ENCODE measurements at places on chromosomes 16 and 17.

DNA sequence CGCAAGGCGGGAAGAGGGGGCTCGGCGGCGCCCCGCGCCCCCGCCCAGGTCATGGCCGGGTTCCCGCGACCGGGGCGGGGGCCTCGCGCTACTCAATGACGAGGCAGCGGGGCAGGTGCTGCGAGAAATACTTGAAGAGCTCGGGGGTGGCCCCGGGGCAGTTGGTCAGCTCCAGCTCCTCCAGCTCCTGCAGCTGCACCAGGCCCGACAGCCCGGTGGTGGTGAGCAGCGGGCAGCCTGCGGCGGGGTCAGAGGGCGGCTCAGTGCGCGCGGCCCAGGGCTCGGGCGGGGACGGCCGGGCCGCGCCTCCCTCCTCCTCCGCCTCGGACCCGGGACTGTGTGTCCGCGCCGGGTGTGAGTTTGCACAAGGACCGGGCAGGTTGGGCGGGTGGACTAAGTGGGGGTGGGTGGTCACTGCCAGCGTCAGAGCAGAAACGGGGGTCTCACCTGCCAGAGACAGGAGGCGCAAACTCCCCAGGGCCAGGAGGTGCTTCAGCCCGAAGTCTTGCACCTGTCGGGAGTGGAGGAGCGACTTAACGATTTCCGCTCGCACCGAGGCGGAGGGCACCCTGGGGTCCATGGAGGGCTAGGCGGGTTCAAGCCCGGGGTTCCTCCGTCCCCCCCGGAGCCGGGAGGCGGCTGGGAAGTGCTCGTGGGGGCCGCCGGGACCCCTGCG is 4.1 kb upstream of the WDR24 start:
- DNase-seq: no peak

DNA sequence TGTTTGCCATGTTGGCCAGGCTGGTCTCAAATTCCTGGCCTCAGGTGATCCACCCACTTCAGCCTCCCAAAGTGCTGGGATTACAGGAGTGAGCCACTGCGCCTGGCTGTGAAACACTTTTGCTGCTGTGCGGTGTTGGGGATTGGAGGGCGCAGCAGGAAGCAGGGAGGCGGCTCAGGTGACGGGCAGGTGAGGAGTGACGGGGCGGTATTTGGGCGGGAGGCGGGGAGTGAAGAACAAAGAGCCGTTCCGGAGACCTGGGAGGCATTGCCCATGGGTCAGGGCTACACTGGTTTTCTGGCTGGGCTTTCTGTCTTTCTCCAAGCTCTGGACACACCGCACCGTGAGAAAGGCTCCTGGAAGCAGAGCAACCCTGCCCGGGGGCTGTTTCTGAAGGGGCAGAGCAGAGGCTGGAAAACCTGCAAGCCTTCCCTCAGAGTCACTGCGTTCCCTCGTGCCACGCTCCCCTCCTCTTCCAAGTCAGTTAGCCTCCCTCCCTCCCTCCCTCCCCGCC is 22.1 kb downstream of the CRISPLD2 start:
- no peak for DNase-seq

DNA sequence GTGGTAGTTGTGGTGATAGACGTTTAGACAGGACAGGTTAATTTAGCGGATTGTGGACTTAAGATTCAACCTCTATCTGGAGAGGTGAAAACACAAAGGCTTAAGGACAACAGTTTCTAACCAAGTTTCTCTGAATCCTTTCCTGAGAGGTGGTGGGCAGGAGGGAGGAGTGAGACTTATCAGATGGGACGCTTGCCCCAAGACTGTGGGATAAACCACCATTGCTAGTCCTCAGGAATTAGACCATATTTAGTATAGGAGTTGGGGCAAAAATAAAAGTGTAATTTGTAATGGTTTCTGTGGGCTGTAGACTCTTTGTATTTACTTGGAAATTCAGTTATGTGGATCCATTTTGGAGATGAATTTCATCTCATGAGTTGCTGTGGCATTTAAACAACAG is 6.6 kb downstream of the PDP2 start:
- DNase-seq: no peak

- DNase-seq: no peak
Measured at GRCh38 chr16:47713225-47713595, 252.1 kb downstream of the PHKB start.

DNA sequence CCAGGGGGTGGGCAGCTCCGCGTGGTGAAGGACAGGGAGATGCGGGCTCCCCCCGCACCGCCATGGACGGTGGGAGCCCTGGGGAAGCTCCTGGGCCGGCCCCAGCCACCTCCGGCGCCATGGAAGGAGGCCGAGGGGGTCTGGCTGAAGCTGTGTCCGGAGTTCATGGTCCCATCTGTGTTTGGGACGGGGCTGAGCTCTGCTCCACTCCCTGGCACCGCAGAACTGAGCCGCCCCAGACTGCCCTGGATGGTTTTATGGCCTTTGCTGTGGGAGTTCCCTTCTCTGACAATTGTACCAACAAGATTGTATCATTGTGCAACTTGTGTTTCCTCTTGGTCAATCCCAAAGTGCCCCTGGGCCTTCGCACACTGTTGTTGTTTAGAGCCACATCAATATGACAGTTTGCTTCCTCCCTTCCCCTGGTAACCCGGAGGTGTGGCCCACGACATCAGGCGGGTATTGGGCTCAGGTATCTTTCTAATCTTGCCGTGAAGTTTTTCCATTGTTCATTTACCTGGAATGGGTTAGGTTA is 942 bp downstream of the KRT23 start:
- no peak for DNase-seq

GRCh38 chr16:2895813-2896212 is 12.8 kb downstream of the FLYWCH2 start:
- no peak for DNase-seq

DNA sequence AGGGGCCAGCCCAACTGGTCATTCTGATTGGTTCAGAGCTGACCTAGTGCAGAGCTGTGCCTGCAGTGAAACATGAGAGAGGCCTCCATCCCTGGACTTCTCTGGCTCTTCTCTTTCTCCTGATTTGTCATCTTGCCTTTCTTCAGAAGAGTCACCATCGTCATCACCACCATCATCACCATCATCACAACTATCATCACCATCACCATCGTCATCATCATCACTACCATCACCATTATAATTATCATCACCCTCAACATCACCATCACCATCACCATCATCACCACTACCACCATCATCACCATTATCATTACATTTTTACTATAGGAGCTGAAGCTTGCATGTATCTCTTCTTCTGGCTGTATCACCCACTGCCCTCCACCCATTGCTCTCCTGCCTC is 94.5 kb upstream of the FAM20A start:
- DNase-seq: no peak

- no peak for DNase-seq
Measured at GRCh38 chr17:8189041-8189710, 804 bp downstream of the BORCS6 start.

GRCh38 chr17:74325743-74326379 is at the start of gene KIF19:
Gene KIF19 (plus strand): TSS chr17:74326226. CDS start chr17:74326350, 124 bp downstream.
- DNase-seq: peak; percentile 49

DNA sequence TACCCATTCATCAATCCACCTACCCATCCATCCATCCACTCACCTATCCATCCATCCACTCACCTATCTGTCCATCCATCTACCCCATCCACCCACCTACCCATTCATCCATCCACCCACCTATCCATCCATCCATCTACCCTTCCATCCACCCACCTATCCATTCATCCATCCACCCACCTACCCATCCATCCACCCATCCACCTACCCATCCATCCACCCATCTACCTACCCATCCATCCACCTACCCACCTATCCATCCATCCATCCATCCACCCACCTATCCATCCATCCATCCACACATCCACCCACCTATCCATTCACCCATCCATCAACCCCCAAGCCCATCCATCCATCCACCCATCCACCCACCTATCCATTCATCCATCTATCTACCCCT is 267.1 kb downstream of the MRTFB start:
- no peak for DNase-seq

DNA sequence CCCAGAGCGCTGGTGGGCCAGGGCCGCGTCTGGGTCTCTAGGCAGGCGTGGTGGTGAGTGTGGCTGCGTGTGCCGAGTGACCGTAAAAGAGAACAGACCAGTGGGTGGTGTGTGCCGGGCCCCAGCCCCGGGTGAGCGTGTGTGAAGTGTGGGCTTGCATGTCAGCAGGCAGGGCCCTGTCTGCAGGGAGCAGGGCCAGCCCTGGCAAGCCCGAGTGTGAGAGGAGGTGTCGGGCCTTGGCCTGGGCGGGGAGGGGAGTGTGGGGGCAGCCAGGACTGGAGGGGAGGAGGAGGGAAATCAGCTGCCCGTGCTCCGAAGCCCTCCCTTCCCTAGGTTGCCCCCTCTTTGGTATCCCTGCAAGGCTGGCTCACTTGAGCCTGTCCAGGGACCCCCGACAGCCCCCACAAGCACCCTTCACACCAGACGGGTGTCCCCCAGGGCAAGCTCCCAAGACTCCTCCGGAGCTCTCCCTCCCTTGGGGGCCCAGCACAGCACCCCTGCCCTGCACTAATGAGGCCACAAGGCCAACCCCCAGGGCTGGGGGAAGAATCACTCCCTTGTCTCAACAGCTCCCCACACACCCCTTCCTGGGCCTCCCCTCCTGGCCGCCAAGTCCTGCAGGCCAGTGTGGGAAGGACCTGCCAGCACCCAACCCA is 1.9 kb downstream of the USH1G start:
- DNase-seq: no peak

- DNase-seq: no peak
Measured at GRCh38 chr16:73042807-73043206, 5.1 kb downstream of the ZFHX3 start.

DNA sequence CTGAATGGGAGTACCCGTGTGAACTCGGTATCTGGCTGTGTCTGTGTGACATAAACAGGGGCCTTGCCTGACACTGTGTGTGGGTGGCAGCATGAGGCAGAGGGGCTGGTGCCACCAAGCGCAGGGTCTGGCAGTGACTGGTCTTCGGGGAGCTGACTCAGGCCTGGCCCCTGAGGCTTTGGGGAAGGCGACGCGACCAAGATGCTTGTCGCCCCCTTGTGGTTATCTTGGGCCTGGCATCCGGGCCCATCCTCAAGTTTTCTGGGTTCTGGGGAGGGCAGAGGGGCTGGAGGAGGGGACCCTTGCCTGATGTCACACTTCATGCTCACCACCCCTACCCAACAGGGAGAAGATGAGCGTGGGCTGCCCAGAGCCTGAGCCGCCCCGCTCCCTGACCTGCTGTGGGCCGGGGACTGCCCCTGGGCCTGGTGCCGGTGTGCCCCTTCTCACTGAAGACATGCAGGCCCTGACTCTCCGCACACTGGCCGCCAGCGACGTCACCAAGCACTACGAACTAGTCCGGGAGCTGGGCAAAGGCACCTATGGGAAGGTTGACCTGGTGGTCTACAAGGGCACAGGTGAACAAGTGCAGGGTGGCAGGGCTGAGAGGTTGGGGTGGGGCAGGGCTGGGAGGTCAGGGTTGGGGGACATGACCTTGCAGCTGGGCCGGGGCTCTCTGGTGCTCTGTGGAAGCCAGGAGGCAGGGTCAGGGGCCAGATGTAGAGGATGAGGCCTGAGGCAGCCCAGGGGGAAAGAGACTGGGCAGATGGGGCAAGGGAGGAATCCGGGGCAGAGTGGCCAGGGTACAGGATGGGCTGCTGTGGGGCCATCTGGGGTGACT is 24.9 kb downstream of the SBK1 start:
- peak; percentile 74 for DNase-seq

DNA sequence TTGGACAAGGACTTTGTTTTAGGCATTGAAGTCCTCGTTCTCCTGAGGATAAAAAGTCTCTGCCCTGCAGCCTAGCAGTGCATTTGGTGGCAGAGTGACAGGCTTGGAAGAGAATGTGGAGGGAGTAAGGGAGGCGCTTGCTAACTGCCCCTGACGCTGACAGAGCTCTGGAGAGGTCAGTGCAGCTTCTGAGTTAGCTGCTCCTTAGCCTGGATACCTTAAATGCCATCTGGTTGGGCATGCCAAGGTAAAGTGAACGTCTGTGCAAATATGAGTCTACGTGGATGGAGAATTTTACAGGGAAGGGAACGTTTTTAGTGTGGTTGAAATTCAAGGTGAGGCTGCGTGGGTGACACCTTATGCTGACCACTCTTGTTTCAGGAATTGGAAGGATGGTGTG is 44.4 kb downstream of the SEC14L1 start:
- no peak for DNase-seq

DNA sequence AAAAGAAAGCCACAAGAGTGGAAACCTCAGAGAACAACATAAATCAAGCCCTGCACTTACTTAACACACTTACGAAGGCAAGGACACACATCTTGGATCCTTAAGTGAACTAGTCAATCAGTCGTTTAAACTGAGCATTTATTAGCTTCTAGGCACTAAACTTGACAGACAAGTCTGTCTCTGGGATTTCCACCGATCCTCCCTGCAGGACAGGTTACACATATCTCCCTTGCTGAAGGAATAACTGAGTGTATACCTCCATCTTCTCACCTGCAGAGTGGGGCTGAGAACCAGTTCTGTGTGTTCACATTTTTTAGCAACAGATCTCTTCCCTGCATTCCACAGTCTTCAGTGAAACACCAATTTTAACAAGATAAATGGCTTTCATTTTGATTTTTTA is 8.9 kb downstream of the GP2 start:
- no peak for DNase-seq

- no peak for DNase-seq
Measured at GRCh38 chr17:13088666-13089065, 70.8 kb upstream of the ELAC2 start.

Data from stimulated activated CD4-positive, alpha-beta T cell treated with anti-CD3 and anti-CD28 coated beads, Interleukin-12 subunit alpha, Interleukin-12 subunit beta, amount 100 ng/mL, for 24 hours (primary cell).